ENCODE measurements at places on chromosomes 6 and 20.

DNA sequence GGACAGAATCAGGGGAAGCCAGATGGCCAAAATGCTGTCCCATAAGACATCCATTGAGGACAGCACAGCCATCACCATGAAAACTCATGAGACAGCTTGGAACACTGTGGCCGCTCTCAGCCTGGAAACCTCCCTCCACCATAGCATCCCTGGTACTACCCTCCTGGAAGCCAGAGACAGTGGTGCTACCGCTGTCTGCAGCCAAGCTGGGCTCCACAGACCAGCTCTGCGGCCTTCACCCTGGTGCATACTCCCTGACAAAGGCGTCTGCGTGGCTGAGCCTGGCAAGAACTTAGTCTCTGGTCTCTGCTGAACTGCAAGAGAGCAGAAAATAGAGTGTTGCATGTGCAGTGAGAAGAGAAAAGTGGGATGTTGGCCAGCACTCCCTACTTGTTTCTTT, 558.0 kb downstream of the C6orf118 start:
- no peak for DNase-seq

DNA sequence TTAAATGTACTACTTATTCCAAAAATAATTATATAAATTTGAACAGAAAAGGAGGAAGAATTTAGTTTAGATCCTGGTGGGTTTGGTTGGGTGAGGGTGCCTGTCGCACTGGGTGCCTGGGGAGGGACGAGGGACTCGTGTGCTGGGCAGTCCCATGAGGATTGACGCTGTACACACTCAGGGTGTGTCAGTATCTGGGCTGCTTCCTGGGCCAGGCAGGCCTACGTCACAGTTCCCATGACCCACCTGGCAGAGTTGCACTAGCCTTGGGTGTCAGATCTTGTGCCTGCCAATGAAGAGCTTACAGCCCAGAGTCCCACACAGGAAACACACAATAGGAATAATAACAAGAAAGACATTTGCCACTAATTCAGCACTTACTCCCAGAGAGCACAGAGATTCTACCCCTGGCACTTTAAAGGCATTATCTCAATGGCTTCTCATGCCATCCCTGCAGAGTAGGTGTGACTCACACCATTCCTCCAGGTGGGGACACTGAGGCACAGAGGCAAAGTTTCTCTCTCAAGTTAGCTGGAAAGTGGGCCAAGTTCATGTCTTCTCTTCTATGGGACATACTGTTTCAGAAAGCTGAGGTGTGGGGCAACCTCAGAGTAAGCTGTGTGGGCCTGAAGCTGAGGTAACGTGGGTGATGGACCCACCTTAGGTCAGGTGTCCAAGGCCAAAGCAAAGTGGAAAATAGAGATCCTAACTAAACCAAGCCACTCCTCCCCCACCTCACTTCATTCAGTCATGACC, 1.3 kb upstream of the SDCBP2 start:
- DNase-seq = no peak

GRCh38 chr6:82786248-82786647, 279.4 kb downstream of the UBE3D start:
- DNase-seq = no peak

GRCh38 chr20:42862446-42862845, 327.3 kb downstream of the PTPRT start:
- DNase-seq = no peak

GRCh38 chr6:44868910-44869309, 459.2 kb upstream of the RUNX2 start:
- DNase-seq = no peak

GRCh38 chr6:84618836-84619235, 145.6 kb downstream of the TBX18 start:
- DNase-seq = no peak

DNA sequence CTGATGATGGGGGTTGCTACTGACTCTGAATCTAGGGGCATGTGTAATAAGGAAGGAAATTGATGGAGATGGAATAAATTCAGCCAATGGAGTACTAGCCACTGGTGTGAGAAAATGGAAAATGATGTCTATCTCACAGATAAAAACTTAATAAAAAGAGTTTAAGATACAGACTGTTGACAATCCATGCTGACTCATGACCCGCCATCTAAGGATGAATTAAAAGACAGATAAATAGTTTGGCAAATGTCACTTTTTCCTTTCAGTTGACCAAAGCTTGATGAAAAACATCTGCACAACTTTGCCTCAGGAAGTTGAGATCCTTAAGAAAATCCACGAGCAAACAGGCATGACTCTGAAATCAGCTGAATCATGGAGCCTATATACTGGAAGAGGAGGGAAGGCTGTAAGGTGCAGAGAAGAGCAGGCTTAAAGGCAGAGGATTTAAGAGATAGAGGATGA, 82.6 kb upstream of the BMP5 start:
- no peak for DNase-seq

DNA sequence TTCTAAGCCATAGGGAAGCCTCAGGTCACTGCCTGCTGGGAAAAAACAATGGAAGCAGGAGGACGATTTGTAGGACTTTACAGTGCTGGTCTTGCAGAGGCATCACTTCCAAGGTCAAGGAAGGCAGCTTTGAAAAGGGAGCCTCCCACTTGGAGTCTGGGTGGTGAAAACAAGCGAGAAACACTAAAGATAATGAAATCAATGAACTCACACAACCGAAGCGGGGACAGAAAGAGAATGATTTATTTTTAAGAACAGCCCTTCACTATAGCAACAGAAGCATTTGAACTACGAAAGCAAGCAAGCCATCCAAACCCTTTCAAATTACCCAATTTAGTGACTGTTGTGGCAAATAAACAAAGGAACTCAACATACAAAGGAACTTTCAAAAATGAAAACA, 227.5 kb downstream of the THBS2 start:
- DNase-seq = no peak

- peak; percentile 73 for DNase-seq
Observed at GRCh38 chr6:40999569-40999968, 39.5 kb downstream of the UNC5CL start.

DNA sequence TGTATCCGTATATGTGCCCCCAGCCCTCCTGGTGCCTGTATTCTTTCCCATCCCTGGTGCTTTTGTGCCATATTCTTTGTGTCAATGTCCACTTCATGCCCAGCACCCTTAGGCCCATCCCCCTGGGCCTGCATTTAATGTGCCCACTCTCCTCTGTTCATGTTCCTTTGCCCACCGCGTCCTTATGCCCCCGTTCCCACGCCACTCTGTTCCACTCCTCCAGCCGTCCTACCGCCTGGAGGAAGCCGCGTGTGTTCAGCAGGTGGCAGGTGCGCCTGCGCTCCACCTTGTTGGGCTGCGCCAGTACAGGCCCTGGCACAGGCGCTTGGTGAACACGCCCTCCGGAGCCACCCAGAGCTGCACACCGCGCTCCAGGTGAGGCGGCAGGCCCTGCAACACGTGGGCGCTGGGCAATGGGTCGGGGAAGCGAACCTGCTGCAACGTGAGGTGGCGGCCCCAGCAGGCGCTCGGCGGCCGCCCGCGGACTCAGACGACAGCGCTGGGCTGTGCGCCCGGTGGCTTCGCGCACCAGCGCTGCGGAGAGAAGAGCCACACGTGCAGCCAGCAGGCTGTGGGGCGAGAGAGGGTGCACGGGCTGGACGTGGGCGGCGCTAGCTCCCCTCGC, 4.0 kb upstream of the FOXS1 start:
- no peak for DNase-seq

GRCh38 chr20:35497780-35498189, 31.7 kb downstream of the C20orf173 start:
- DNase-seq = no peak

GRCh38 chr6:159082039-159082815, 37.4 kb upstream of the TAGAP start:
- DNase-seq = no peak

DNA sequence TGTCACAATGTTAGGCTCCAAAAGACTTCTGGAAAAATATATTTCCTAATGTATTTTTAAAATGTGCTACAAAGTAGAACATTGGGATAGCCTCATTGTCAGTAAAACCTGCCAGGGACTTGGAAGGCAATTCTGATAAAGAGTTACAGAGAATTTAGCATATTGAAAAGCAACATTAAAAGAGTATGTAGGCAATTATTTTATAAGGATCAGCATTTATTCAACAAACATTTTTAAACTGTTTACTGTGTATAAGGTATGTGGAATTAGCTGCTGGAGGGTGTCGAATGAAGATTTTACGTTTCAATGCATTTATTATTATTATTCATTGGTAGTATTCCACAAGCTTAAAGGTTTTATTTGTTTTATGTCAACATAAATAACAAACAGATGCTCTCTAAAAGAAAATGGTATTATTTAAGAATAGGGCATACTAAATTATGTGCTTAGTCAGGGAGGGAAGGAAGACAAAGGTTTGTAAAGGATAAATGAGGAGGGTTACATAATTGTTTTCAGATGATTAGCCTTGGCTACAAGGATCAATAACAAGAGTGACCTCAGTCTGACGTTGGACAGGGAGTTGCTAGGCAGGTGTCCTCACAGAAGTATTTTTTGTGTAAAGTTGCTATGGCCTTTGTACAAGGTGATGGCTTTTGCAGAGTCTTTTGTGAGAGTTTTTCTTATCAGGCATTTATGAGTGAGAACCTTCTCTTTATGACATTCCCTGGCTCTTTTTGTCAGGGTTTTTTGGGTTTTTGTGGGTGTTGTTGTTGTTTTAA, 313.4 kb upstream of the PLCB4 start:
- DNase-seq = no peak

DNA sequence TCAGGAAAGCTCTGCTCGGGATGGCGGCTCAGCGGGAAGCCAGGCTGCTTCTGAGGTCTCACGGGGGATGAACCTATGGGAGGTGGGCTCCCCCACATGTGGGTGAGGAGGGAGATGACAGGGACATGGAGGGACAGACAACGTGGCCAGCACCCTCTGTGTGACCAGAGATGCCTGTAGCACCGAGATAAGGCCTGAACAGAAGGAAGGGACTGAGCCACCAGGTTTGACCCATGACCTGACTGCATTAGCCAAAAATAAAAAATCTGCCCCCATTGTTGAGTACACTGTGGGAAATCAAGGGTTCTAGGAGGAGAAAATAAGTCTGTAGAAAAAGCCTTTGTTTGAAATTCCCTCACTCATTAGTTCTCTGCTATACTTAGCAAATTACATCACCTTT, 105.7 kb downstream of the RNASET2 start:
- no peak for DNase-seq

DNA sequence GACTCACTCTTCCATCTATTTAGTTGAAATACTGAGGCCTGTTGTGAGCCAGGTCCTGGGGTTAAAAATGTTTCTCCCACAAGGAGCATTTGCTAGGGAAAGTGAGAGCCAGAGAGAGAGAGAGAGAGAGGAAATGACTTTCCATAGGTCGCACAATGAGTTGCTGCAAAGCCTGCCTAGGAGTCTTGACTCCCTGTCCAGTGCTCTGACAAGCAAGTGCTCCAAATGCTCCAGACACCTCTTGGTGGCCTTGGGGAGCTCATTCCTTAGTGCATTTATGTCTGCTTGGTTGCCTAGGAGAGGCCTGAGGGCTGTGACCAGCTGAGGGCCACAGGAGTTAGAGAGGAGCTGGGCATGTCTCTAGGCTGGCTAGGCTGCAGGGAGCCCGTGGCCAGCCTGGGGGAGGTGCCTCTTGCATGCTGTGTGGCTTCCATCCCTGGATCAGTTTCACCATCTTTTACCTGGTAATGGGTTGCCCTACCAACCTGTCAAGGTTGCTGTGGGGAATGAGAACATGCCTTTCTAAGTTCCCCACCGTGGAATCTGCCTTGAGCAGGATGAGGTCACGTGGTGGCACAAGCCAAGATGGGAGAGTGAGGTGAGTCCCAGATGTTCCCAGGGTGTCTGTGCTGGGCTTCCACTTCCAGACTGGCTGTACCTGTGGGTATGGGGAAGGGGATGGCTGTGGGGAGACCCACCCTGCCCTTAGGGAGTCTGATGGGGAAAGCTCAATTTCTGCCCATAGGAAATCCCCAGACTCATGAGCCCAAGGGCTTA, 105.0 kb downstream of the VEGFA start:
- no peak for DNase-seq

- peak; percentile 3 for DNase-seq
Observed at GRCh38 chr6:47307362-47308197, 2.1 kb downstream of the TNFRSF21 start.

GRCh38 chr6:138538390-138539031, 39.2 kb upstream of the NHSL1 start:
- no peak for DNase-seq

DNA sequence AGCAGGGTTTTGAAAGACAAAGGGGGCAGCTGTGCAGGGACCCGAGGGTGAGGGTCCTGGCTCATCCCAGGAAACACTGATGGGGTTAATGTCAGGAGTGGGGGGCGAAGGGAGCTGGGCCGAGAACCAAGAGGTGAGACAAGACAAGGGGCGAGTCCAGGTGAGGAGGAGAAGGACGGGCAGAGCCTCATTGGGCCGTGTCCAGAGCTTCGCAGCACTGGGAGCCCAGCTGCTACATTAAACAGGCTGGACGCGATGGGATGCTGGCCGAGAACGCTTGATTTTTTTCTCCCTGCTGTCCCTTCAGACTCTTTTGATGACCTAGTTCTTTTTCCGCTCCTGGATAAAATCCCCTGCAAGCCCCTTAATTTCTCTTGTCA, 172.8 kb upstream of the SNX9 start:
- no peak for DNase-seq

DNA sequence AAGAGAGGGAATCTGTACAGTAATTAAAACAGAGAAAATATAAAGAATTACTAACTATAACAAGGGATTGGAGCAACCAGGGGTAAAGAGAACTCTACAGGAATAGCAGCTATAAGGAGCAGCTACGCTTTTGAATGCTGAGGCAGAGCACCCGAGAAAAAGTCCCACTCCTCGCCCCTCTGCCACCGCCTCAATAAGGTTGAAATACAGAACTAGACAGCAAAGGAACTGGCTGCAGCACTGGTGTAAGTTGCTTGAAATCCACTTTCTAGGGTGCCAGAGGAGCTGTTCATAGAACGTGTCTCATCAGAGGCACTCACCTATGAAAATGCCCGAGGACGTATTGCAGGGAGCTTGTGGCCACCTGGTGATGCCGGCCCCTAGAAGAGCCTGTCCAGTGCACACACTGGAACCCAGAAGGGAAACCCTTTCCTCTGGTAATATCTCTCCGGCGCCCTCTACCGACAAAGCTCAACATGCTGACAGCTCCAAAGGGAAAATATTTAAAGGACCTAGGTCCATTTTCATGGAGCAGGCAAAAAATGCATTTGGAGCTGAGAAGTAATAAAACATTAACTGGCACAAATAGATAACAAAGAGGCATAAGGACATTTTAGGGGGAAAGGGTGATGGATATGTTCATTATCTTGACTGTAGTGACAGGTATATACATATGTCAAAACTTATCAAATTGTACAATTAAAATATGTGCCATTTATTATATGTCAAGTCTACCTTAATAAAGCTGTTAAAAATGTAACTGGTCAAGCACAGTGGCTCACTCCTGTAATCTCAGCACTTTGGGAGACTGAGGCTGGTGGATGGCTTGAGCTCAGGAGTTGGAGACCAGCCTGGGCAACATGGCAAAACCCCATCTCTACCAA, 137.4 kb upstream of the HDAC2 start:
- peak; percentile 42 for DNase-seq

Data from KBM-7 (cell line).